ENCODE measurements at places on chromosomes 5 and 9.

- no peak for DNase-seq
Observed at GRCh38 chr5:37755581-37755980, 84.3 kb downstream of the GDNF start.

DNA sequence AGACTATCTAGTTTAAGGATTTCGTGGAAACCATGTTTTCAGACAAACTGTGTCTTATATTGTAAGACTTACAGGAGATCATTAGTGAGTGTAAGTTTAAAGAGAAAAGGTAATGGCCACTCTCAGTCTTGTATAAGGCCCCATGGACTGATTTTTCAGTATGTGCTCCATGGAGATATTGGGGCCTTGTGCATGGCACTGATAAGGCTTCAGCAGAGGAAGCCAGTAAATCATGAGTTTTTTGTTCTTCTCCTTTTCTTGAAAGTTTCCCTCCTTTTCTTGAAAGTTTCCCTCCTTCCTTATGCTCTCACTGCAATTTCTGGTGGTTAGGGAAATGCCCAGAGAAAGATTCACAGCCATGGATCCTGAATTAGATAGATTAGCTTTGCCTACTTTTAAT lies 471.3 kb downstream of the LRRC70 start:
- DNase-seq = no peak

- DNase-seq = no peak
Observed at GRCh38 chr9:125464591-125465385, 203.2 kb downstream of the GAPVD1 start.

DNA sequence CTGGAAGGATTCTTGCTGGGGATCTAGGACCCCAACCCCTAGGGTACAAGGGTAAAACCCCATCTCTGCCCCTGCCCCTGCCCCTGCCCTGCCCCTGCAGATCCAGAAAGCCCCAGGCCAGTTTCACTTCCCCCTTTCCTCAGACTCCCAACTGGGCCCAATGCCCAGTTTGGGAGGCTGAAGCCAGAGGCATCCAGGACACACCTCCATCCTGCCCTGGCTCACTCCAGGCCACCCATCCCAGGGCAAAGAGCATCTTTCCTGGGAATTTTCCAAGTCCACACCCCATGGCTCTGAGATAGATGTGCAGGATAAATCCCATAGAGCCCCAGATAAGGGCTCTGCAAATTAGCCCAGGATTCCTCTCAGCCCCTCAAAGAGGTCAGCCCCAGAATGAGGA lies 17.4 kb downstream of the CNTFR start:
- DNase-seq = peak; percentile 47

DNA sequence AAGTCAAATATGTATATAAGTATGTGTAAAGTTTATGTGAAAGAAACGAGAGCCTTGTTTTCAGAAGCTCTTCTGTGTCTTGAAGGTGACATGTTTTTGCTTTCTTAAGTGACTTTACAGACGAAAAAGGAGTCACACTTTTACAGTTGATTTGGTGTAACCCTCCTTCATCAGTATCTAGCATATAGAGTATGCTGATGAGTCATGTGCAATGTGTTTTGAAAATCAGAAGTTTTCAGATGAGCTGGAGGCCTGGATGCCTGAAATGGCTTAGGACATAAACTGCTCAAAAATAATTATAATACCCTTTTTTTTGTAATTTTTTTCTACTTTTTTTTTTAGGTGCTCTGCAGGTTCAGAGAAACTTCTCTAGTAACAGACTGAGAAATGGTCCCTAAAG lies 209.5 kb downstream of the CD180 start:
- DNase-seq = no peak

DNA sequence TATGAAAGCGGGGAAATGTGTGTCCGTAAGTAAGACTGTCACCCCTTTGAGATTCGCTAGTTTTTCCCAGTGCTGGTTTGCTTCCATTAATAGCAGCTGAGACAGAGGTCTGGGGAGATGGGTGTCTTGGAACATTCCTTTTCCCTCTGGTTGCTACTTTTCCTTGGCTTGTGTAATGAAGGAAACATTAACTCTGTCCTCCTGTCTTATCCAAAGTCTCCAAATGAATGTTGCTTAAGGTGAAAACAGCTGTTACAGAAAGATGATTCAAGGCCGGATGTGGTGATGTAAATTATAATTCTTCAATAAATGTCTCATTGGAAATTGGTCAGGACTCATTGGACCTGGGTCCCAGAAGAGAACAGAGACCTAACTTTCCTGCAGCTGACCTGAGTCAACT lies 50.0 kb downstream of the MEGF10 start:
- DNase-seq = no peak

DNA sequence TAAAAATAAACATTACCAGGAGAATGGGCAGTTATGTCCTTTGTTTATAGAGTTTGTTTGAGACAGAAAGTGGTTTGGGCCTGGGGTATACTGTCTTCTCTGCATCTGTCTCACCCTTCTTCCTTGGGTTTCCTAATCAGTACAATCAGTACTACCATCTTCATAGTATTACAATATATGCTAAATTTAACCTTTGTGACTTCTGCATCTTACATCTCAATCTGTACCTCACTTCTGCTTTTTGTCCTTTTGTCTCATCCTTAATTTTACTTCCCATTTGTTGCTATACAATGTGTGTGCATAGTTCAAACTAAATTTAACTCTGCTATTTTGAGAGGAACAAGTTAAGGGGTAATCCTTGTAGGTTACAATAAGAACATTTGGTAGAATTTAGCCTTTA lies 19.6 kb downstream of the FBXO38 start:
- DNase-seq = no peak

DNA sequence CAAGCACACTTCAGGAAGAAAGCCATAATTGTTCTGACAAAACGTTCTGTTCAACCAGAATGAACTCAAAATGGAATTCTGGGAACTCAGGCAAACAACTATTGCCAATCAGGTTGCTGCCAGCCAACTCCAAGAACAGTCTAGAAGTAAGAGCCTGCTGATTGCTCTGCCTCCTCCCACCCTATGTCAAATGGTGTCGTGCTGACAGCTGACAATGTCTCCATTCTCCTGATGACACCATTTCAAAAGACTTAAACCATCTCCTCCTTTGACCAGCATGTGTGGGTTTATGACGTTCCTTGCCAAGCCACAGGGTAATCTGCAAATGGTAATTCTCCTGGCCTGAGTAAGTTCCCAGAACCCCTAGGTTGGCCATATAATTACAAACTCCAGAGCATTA lies 21.9 kb upstream of the PLIN2 start:
- no peak for DNase-seq

- DNase-seq = no peak
Observed at GRCh38 chr5:20266066-20266465, 278.1 kb upstream of the CDH18 start.

DNA sequence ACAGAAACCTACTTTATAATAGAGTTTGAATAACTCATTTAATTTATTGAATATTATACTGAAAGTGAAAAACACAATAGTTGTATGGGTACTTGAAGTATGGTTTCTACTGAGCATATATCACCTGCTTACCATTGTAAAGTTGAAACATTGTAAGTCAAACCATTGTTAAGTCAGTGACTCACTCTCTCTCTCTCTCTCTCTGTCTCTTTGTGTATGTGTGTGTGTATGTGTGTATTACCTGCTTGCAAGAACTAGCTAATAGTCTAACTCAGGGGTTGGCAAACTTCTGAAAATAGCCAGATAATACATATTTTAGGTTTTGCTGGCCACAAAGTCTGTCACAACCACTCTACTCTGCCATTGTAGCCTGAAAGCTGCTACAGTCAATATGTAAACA lies 564.3 kb upstream of the ZNF608 start:
- no peak for DNase-seq

DNA sequence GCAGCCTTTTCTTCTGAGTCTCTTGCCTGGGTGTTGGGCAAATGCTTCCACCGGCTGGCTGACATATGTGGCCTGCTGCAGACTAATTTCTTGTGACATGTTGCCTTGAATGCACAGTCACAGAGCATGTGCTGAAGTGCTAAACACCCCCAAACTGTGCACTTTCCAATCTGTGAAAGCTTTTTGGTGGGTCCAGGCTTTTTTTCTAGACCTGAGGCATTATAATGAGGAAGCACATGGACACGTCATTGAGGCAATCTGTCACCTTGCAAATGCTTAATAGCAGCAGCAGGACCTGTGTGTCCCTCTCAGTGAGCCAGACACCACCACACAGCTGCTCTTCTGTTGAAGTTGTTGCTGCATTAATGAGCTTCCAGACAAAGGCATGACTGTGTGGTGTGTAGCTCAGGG lies 274.7 kb downstream of the ELAVL2 start:
- DNase-seq = no peak

- no peak for DNase-seq
Observed at GRCh38 chr5:5198135-5198534, 58.0 kb downstream of the ADAMTS16 start.

GRCh38 chr9:14327036-14327435 lies 13.1 kb upstream of the NFIB start:
- no peak for DNase-seq

GRCh38 chr9:126722922-126723806 lies 81.7 kb upstream of the ZBTB43 start:
- DNase-seq = peak; percentile 79

DNA sequence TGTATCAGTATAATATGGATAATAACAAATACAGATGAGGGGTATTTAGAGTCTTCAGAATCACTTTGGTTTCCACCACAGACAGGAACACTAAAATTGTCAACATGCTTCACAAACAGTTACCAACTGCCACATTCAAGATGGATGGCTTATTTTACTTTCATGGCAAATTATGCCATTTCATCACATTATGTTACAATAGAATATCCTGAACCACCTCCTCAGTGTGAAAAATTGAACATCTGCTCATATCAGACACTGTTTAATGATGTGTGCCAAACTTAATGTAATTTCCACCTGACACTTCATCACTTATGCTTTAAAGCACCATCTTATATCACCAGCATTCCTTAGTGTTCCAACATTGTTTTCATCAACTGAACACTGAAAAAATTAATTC lies 357.4 kb downstream of the KCNN2 start:
- no peak for DNase-seq

- DNase-seq = no peak
Observed at GRCh38 chr9:99614341-99614740, 207.3 kb upstream of the NR4A3 start.

GRCh38 chr9:136291306-136292025 lies 12.4 kb downstream of the CCDC187 start:
- DNase-seq = no peak
